ENCODE measurements at places on chromosomes 3 and 15. TPM values are rescaled to one million over a fixed set of nuclear protein-coding genes. Genes with fewer than 3 reads are reported as not detected.

DNA sequence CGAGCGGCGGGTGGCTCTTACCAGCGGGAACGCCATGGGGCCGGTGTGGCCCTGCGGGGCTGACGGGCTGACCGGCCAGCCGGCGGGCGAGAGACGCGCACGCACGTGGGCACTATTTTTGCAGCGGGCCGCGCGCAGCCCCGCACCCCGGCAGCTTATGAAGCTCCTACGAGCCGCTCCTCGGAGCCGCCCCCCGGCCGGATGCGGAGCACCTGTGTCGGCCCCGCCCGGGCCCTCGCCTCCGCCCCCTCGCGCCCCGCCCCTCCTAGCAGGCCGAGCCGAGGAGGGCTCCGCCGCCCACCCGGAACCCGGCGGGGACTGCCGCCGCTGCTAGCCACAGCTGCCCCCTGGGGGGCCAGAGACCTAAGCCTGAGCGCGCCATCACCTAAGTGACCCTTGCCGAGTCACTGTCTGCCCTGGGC is 683 bp upstream of the CPEB1 start:
- DNase-seq: no peak

DNA sequence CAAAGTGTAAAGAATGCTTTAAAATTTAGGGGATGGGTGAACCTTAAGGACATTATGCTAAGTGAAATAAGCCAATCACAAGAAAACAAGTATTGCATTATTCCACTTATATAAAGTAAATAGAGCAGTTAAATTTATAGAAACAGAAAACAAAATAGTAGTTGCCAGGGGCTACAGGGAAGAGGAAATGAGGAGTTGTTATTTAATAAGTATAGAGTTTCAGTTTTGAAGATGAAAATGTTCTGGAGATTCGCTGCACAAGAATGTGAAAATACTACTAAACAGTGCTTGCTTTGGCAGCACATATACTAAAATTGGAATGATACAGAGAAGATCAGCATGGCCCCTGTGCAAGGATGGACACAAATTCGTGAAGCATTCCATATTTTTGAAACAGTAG is 32.0 kb downstream of the DNAH12 start:
- DNase-seq: no peak

- no peak for DNase-seq
Observed at GRCh38 chr3:10353661-10354360, 32.9 kb upstream of the SEC13 start.

- no peak for DNase-seq
Observed at GRCh38 chr3:61778095-61778494, 216.7 kb downstream of the PTPRG start.

The SLC24A5 gene
- polyA plus RNA-seq: 0.61 TPM

The CDV3 gene
- 152 TPM for polyA plus RNA-seq
